T1000 (cell line): ENCODE measurements at places on chromosomes 16 and 17.

DNA sequence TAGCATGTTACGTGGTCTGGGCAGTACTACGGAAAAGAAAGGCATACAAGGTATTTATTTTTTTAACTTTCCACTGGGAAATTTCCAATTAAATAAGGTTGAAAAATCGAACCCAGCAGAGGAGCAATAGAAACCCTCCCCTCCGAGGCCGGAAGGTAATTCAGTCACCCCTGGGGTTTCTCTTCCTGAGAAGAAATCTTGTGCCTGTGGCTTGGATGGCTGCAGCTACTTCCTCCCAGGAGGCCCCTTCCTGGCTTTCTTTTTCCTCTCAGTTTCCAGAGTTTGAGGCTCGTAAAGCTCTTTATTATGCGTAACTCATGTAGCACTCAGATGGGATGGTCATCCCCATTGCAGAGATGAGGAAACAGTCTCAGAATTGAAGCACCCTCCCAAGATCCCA lies 140.3 kb downstream of the ASIC2 start:
- DNase-seq, result no peak

GRCh38 chr17:31216031-31216751 lies 80.8 kb downstream of the OMG start:
- DNase-seq, result no peak

GRCh38 chr17:60327134-60327900 lies 64.6 kb downstream of the USP32 start:
- no peak for DNase-seq

DNA sequence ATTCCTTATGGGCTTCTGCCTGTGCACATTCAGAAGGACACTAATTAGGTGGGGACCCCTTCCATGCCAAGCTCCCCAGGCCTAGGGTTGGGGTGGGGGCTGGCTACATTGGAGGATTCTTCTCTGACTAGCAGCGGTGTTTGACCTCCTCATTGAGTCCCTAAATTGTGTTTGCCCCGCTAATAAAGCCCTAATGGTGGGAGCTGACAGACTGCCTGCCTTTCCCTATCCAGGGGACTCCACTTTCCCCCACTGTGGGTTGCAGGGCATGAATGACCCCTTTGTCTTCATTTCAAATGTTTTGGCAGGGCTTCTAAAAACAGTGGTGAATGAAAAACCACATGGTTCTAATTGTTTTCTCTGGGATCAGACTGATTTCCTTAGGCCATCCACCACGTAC lies 476.8 kb upstream of the CDH11 start:
- no peak for DNase-seq

DNA sequence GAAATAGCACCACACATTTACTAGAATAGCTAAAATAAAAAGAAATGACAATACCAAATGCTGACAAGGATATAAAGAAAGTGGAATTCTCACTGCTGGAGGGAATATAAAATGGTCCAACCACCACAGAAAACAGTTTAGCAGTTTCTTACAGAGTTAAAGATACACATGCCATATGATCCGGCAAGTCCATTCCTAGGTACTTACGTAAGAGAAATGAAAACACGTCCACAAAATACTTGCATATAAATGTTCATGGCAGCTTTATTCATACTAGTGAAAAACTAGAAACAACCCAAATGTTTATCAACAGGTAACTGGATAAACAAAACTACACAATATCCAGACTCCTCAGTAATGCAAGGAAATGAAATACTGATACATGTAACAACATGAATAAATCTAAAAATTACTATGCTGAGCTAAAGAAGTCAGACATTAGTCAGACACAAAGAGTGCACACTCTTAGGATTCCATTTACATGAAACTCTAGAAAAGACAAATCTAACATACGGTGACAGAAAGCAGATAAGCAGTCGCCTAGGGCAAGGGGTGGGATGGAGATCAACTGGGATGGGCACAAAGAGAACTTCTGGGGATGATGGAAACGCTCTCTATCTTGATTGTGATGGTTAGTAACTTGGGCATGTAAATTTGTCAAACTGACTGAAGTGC lies 76.4 kb downstream of the SMG6 start:
- DNase-seq, result no peak

- DNase-seq, result no peak
Observed at GRCh38 chr16:79107301-79107700, 493.2 kb downstream of the MAF start.

DNA sequence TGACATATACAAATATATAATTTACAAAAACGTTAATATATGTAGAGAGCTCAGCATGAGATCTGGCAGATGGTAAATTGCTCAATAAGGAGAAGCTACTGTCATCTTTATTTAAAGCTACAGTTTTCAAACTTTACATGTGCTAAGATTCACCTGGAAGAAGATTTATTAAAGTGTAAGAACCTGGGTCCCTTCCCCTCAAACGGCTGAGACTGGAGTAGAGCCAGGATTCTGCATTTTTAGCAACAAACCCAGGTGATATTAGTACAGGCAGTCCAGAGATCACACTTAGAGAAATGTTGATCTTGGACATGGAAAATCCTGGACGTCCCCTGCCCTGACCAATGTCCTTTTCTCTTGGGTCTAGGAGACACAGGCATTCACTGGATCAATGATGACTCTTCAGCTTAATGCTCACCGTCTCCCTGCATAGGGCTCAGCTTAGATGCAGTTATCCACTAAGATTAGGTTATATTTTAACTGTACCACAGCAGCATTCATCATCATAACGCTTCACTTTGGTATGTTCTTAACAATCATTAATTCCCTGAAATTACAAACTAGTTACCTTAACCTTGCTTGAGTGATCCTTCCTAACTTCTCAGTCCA lies 20.4 kb downstream of the CDR2 start:
- DNase-seq, result no peak

- DNase-seq, result no peak
Observed at GRCh38 chr16:61617219-61617783, 418.9 kb downstream of the CDH8 start.

- no peak for DNase-seq
Observed at GRCh38 chr16:84596161-84596560, 21.7 kb downstream of the COTL1 start.

- no peak for DNase-seq
Observed at GRCh38 chr17:33686171-33686570, 393.1 kb upstream of the ASIC2 start.

DNA sequence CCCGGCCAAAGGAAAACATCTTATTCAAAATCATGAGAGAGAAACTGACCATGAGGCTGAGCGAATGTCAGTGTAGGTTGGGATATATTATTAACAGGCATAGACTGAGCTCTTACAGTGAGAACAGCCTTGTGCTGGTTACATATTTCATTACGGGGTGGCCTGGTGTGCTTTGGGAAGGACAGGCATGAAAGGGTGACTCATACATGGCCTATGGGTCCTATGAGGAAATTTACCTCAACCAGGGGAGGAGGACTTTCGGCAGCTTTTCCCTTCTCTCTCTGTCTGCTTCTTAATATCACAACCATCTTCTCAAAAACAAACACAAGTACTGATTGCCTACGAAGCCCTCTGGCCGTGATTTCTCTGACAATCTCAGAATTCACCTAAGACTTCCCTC lies 579.1 kb downstream of the CDH13 start:
- no peak for DNase-seq

GRCh38 chr17:14622615-14623101 lies 321.8 kb downstream of the HS3ST3B1 start:
- no peak for DNase-seq

DNA sequence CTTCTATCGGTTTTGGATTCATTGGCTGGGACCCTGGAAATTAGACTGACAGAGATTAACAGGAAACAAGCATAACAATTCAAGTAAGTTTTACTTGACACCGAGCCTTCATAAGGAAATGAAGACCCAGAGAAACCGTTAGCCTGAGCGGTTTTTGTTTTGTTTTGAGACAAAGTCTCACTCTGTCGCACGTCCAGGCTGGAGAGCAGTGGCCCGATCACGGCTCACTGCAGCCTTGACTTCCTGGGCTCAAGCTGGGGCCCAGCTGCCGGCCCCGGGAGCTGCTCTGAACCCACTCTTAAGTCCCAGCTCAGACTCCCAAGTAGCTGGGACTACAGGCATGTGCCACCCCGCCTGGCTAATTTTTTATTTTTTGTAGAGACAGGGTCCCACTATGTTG lies 321.3 kb downstream of the SEC14L1 start:
- DNase-seq, result no peak

DNA sequence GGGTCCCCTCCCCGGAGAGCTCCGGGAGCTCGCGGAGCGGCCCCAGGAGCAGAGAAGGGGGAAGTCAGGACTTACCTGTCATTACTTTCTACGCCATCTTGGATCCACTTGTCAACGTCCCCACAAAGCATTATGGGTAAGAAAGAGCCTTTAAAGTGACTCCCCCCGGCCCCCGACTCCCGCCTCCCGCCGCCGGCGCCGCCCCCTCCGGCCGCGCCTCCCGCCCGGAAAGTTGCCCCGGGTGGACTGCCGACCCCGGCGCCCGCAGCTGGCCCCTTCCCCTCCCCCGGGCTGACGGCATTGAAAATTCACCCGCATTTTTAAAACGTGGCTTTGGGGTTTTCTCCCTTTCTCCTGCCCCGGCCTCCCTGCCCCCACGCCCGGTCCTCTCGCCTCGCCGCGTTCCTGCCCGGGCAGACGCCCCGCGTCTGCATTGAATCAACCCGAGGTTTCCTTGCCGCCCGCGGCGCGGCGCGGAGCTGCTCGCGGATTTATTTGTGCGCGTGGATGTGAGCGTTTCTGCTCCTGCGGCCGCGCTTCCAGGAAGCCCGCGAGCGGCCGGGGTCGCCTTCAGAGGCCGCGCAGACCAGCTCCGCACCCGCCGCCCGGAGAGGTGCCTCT lies at the start of gene HELZ:
HELZ (minus strand) TSS at position 124 of the 621 bp plus-strand sequence. CDS start 26,392 bp downstream, outside the sequence.
- peak; percentile 70 for DNase-seq
